Putamen (tissue), 1 donor: ENCODE measurements at places on chromosomes 4 and X.
A peak's percentile ranks its signal among the peaks of the same experiment; 100 is the strongest.

GRCh38 chr4:2412534-2412884 is 5.9 kb downstream of the ZFYVE28 start:
- no peak for DNase-seq

GRCh38 chr4:156242390-156242789 is 288.7 kb upstream of the CTSO start:
- DNase-seq, result peak; percentile 20

DNA sequence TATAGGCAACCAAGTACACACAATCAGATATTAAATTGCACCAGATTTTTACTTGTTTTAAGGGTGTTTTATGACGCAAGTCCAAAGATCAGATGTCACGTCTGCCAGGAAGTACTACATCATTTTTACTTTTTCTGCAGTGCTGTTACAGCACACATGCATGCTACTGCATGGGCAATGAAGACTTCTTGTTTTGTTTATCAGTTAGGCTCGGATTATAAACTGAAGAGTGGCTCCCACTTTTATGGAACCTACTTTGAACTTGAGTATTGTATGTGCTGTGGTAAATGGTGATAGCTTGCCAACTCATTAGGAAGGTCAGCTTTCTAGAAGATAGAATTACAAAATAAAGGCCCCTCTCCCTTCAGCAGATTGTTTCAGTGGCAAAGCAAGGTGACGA is 131.6 kb downstream of the CEP135 start:
- DNase-seq, result no peak

DNA sequence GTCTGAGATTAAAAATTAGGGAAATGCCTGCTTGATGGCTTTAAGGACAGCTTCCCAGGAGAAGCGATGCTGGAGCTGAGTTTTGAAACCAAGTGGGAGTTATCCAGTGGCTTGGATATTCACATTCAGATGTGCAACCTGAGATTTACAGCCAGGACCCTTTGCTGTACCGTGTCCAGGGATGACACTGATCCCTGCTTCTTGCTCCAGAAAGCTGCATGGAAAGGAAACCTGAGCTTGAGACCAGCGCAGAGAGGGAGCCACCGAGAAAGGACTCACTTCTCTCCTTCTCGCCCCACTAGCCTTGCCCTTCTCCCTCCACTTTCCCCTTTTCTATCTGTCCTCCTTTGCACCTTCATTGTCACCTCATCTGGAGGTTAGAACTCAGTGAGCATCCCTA is 254.5 kb upstream of the PPARGC1A start:
- DNase-seq, result no peak

DNA sequence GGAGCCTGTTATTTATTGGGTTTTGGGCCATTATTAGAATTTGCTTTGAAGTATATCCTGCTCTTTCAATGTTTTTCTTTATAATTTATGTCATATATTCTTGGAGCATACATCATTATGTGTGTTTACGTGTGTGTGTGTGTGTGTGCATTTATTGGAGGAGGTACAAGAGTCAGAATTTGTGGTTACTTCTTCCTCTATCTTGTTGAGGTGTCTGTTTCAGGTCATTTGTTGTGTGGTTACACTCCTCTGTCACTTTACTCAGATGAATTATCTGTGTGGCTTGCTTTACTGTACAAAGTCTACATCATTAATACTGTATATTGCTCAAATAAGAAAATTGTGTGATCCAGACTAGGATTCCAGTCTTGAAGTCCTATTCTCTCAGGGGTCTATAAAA is 1957.4 kb upstream of the TENM3 start:
- no peak for DNase-seq

DNA sequence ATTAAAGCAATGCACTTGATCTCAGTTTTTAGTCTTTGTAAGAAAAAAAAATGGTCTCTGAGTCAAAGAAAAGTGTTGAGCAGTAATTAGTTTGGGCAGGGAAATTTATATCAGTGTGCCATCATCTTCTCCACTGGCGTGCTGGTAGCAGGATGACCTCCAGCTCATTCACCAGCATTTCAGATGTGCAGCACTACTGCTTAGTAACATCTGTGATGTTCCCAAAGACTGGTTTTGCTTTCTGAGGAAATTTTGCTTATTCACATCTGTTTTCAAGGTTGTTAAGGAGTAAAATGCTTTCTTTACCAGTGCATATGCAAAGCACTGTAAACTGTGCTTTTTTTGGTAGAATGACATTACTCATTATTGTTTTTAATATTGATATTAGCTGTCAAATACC is 540.4 kb downstream of the TRAM1L1 start:
- DNase-seq, result no peak

GRCh38 chr4:990746-991367 is 2.3 kb downstream of the SLC26A1 start:
- DNase-seq, result no peak

DNA sequence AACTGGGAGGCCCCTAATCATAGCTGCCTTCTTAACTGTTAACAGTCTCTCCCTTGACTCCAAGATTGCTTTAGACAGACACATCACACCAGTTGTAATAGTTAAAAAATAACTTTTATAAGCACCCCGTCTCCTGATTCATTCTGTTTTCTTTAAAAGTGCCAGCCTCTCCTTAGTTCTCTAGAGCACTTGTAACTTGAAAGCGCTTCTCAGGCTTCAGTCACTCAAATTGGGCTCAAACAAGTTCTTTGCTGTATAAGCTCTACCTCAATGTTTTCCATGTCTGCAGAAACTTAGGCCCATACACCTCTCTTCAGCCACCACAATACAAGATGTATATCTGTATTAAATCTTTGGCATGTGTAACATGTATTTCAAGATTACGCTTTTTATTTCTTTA is 169.6 kb downstream of the GABRG1 start:
- no peak for DNase-seq

DNA sequence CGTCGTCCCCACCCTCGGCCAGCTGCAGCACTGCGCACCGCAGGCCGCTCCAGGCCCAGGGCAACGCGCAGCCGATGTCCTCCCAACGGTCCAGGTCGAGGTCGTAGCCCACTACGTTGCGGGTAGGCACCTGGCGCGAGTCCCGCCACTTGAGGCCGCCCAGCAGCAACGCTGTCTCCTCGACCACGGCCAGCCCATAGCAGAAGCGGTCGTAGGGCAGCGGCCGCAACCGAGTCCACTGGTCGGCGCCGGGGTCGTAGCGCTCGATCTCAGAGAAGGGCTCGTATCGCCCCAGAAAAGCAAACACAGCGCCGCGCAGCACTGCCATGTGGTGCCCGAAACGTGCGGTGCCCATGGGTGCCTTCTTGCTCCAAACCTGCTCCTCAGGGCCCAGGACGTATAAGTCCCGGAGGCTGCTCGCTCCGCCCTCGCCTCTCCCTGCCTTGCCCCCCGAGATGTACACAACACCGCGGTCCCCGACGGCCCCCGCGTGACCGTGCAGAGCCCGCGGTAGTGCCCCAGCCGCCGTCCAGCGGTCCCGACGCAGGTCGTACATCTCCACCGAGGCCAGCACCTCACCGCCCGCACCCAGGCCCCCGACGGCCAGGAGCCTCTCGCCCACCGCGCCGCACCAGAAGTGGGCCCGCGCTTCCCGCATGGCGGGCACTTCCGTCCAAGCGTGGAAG is 2.1 kb downstream of the KLHL34 start:
- no peak for DNase-seq

DNA sequence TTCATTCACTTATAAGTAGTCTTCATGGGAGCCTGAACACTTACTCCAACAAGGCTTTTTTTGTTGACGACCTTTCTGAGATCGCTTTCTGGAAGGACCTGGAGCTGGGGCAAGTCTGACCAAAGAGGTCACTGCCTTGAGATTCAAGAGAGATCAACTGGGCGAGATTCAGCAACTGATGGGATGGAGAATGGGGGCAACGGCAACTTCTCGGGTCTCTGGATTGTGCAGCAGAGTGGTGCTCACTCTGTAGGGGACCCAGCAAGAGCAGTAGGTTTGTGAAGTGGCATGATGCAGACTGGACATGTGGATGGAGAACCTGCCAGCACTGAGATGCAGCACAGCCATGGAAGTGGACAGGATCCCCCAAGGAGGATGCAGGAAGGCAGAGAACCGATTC is 288.1 kb downstream of the EVC2 start:
- DNase-seq, result no peak

- DNase-seq, result no peak
These were observed 91.1 kb upstream of the ATP8A1 start for GRCh38 chr4:42747971-42748370.

GRCh38 chr4:2217726-2218125 is 24.2 kb downstream of the HAUS3 start:
- no peak for DNase-seq

- no peak for DNase-seq
These were observed 139.2 kb upstream of the DGKK start for GRCh38 chrX:50609796-50610195.

DNA sequence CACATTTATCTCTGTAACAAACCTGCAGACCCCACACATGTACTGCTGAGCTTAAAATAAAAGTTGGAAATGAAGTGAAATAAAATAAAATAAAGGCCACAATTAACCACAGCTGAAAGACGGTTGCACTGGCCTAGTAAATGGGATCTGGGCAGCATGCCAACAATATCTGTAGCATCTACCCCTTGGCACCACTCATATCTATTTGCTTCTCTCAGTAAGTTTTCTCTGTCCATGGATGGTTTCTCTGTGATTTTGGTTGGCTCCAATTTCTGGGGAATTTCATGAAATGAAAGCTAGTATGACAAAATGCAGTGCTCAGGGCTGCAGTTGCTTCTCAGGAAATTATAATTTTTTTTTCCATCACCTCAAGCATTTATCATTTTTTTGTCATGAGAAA is 172.0 kb upstream of the IL15 start:
- DNase-seq, result no peak

- DNase-seq, result peak; percentile 63
These were observed 855 bp downstream of the GPRASP2 start for GRCh38 chrX:102712981-102713625.

DNA sequence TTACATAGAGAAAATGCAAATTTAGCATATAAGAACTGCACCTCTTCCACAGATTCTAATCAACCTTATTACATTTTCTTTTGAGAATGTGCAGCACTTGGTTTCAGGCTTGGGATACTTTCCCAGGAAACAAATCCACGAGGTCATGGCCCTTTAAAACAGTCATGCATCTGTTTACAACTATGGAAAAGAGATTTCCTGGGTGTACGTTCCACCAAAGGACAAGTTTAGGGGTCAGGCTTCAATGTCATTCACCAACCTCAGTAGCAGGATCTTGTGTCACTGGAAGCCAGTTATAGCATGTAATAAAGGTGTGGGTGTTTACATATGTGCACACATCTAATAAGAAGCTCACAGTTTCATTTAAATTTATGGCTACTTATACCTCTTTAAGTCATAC is 30.7 kb downstream of the EREG start:
- no peak for DNase-seq

DNA sequence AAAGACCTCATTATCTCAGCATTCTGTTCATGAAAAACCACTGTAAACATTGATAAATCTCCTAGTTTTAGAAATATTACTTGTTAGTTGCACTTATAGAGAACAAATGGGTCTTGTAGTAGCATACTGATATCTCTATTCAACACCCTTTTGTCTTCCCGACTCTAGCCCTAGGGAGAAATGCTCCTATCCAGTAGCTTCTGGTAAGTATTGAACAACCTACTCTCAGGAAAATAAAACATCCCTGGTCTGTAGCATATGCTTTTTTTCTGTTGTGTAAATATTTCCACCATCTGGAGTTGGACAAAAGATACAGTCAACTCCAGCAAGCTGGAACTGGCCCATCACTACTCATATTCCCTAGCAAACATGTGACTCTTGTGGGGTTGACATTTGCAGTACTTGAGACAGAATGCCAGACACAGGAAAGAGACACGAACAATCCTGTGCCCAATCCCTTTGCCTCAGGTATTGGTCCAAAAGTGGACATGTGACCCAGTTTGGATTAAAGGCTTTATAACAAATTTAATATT is 188.2 kb downstream of the GC start:
- DNase-seq, result no peak

DNA sequence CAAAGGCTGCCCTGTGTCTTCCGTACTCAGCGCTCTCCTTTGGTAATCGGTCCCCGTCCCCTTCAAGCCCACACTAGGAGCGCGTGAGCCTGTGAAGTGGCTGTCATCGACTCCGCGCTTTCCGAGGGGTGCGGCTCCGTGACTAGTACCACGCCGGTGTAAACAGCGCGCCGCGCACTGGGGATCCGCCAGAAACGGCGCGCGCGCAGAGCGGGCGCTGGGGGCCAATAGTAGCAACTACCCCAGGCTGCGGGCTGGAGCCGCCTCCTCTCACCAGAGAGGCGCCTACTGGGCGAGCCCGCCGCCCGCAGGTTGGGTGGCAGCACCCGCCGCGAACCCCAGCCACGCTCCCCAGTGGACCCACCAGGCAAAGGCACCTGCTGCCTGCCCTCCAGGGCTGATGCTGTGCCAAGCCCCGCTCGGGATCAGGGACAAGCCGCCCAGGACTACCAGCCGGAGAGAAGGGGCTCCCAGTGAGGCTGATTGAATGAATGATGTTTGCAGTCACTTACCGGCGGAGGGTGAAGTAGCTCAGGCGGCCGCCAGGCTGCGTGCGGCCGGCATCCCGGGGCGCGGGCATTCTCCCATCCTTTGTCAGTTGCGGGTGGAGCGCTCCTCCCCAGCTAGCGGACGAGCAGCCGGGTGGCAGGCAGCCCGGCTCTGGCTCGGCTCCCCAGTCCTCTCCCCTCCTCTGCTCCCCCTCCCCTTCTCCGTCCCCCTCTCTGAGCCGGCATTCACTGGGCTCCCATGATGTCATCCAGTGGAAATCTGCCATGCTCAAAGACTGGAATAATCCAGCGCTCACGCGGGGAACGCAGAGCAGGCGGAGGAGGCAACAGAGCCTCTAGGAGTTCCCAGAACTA is 370.3 kb upstream of the SMIM31 start:
- DNase-seq, result peak; percentile 97

DNA sequence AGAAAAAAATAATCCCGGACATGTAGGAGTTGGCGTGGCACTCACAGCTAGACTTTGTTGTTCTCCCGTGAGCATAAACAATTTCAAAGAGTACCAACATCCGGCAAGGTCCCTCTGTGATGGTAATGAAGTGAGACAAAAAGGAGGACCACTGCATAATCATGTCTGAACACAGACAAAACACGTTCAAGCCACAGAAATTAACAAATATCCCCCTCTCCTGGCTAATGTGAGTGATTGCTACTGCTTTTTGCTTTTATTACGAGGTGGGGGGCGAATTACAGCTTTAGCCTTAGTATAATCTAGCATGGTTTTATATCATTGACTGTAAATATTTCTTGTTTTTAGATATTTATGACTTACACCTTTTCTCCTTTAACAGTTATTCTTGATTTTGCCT is 118.5 kb downstream of the PLS3 start:
- DNase-seq, result no peak
